ENCODE measurements at places on chromosomes 2 and 18.

GRCh38 chr18:75349668-75350511 is 77.6 kb downstream of the SMIM21 start:
- DNase-seq = no peak

DNA sequence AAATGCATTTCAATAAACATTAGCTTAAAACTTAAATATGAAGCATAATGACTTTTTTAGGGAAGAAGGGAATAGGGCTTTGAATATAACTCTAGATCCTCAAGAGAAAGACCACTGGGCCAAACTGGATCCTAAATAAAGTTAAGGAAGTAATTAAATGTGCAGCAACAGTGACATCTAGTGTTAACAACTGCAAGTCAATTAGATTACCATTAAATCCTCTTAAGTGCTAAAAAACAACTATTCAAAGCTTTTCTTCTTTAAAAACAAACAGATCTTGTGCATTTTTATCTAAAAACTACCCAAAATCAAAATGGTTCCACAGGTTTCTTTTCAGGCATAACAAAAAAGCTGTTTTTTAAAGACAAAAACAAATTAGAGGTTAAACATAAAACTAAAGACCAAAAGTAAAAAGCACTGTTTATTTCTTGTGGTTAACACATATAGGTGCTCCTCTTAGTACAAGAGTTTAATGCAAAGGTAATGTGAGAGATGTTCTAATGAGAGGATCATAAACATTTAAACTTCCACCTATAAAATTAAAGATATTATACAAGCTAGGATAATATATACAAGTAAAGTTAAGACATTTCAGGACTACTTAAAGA is 111.4 kb downstream of the THADA start:
- DNase-seq = no peak

- no peak for DNase-seq
Measured at GRCh38 chr2:9199716-9200632, 6.6 kb upstream of the ASAP2 start.

DNA sequence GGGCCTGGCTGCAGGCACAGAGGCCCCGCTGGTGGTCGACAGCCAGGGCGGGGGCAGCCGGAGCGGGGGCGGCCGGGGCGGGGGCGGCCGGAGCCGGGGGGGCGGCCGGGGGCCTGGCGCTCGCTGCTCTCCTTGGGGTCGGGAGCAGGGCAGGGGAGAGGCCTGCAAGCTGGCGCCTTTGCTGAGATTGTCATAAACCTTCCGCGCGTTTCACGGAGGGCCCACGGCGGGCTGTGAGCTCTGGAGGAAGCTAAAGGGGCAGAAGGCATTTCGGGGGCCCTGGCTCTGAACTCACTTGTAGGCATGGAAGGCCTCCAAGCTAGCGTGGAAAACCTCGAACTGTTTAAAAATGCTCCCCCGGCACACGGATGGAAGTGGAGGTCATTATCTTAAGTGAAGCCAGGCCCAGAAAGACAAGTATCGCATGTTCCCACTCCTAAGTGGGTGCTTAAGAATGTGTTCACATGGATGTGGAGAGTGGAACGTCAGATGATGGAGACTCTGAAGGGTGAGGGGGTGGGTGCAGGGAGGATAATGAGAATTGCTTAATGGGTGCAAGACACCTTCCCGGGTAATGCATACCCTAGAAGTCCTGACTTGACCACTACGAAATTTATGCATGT is 629 bp downstream of the PRELID3A start:
- DNase-seq = no peak

GRCh38 chr18:77772177-77772576 is 522.5 kb downstream of the GALR1 start:
- DNase-seq = no peak

GRCh38 chr2:206642075-206643025 is at the start of gene FAM237A:
Gene FAM237A (plus strand): TSS chr2:206642487. CDS start chr2:206644237, 1,750 bp downstream.
- DNase-seq = no peak

GRCh38 chr18:10241579-10241978 is 212.9 kb upstream of the APCDD1 start:
- no peak for DNase-seq

DNA sequence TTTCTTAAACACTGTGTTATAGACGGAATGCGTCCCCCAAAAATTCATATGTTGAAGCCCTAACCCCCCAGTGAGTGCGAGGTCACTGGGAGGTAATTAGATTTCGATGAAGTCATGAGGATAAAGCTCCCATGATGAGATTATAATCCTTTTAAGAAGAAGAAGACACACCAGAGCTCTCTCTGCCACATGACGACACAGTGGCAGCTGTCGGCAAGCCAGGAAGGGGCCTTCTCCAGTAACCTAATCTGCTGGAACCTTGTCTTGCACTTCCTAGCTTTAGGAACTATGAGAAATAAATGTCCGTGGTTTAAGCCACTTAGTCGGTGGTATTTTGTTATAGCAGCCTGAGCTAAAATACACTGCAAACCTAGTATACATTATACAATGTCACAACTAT is 12.3 kb downstream of the TMEM237 start:
- DNase-seq = no peak

- DNase-seq = no peak
Measured at GRCh38 chr18:29156531-29156930, 979.6 kb upstream of the CDH2 start.

- DNase-seq = no peak
Measured at GRCh38 chr2:203719456-203720410, 13.3 kb downstream of the CD28 start.

GRCh38 chr18:77210249-77210648 is 39.4 kb upstream of the GALR1 start:
- no peak for DNase-seq

GRCh38 chr2:61157371-61158003 is 4.5 kb upstream of the C2orf74 start:
- no peak for DNase-seq

DNA sequence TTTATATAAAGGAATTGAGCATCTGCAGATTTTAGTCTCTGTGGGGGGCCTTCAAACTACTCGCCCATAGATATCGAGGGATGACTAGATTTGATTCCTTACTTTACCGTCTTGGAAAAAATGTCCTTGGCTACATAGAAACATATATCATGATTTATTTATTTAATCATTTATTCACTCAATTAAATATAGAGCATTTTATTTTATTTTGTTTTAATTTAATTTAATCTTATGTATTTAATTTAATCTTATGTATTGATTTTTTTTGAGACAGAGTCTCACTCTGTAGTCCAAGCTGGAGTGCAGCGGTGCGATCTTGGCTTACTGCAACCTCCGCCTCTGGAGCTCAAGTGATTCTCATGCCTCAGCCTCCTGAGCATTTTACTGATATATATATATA is 105.4 kb downstream of the SCN9A start:
- DNase-seq = no peak

GRCh38 chr2:75155115-75155514 is 44.2 kb downstream of the TACR1 start:
- DNase-seq = no peak

GRCh38 chr2:240372101-240372500 is 63.4 kb upstream of the GPC1 start:
- no peak for DNase-seq

DNA sequence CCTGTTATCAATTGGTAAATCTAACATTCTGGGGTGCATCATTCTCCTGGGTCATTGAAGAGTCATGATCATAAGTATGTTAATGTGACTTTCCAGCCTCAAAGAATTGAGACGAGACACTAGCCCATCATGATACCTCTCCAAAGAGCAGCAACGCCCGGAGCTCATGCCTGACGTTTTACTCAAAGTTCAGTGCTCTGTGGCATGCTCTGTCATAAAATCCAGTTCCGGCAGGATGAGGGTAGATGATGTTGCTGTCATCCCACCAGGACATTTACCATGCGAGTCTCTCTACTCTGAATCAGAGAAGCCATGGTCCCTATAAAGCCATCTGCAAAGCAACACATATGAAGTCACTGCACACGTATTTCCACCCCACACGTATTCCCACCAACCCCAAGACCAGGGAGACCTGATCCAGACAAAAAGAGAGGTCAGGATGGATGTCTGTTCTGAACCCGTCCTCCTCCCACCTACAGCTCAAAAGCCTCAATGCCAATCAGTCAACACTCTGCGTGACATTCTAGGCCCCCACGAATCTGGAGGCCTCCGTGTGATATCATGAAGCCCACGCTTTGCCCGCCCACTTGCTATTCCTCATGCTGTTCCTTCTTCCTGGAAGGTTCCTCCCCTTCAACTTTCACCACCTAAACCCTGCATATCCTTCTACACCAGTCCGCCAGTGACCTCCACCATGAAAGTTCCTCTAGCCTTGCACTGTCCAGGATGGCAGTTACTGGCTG is 85.8 kb downstream of the DNMT3A start:
- no peak for DNase-seq

DNA sequence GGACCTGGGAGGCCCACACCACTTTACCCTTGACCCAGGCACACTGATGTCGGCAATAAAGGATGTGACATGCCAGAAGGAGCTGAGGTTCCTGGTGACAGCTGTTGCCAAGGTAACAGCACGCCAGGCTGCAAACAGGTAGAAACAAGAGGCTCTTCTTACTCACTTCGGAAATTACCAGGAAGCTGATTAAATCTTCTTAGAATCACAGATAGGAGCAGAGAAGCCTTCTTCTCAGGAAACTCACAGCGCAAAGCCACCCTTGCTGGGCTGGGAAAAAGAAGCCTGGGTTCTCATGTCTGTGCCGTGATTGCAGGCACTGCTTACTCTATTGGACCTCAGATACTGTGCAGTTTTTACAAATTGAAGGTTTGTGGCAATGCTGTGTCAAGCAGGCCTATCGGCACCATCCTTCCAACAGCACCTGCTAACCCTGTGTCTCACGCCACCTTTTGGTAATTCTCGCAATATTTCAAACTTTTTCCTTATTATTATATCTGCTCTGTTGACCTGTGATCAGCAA is 61.0 kb upstream of the TAF1B start:
- DNase-seq = no peak

DNA sequence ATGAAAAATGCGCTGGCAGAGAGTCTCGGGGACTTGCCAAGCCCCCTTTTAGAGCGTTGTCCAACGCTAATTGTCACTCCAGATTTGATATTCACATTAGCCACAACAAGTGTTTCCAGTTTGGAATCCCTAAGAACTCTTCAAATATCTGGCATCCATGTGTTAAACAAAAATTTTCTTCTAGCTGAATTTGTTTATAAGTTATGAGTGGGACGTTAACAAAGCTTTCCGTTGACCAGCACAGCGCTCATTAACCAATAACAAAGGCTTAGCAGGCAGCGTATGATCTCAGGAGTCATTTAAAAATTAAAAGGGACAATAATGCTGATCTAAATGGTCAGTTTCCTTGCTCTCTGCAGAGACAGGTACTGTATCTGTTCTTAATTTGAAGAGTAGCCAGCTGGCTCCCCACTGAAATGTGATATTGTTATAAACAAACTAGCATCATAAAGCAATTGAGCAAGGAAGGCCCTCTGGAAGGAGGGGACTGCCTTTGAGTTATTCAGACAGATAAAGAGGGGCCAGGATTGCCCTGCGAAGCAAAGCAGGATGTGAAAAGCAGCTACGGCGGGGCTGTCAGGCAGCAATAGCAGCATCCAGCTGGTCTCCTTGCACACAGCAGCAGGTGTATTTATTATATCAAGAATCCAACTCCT is 337.2 kb upstream of the SALL3 start:
- DNase-seq = no peak

GRCh38 chr2:62472312-62472711 is 33.7 kb downstream of the TMEM17 start:
- no peak for DNase-seq

GRCh38 chr2:70310899-70311298 is 9.0 kb upstream of the FAM136A start:
- no peak for DNase-seq

DNA sequence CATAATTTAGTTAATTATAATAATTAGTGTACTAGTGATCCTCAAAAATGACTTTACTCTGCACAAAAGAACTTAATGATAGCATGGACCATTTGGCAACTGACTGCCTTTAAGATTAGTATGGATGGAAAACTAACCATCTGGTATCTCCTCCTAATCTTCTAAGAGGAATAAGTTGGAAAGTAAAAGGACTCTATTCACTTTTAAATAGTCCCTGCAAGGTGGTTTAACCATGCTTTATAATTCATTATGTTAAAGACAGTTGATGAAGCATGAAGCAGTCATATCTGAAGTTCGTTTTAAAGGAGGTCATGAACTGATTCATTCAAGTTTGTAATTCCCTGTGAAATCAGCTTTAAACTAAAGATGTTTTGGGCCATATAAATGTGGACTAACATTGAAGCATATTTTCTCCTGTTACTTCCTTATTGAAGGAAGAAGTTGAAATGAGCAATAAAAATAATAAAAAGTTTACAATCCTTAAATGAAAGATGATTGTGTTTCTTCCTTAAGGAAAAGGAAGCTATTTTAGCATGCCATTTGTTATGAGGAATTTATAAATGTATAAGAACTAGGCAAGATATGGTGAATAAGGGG is 446.0 kb downstream of the XIRP2 start:
- no peak for DNase-seq

GRCh38 chr2:175684466-175684865 is 317.6 kb downstream of the LNPK start:
- no peak for DNase-seq

- no peak for DNase-seq
Measured at GRCh38 chr2:37570773-37571586, 100.5 kb downstream of the CDC42EP3 start.

- no peak for DNase-seq
Measured at GRCh38 chr18:50009773-50010335, 185.1 kb downstream of the MYO5B start.

GRCh38 chr2:157460897-157461296 is 17.0 kb upstream of the CYTIP start:
- no peak for DNase-seq

GRCh38 chr18:76956648-76957047 is 134.3 kb downstream of the ZNF236 start:
- no peak for DNase-seq

DNA sequence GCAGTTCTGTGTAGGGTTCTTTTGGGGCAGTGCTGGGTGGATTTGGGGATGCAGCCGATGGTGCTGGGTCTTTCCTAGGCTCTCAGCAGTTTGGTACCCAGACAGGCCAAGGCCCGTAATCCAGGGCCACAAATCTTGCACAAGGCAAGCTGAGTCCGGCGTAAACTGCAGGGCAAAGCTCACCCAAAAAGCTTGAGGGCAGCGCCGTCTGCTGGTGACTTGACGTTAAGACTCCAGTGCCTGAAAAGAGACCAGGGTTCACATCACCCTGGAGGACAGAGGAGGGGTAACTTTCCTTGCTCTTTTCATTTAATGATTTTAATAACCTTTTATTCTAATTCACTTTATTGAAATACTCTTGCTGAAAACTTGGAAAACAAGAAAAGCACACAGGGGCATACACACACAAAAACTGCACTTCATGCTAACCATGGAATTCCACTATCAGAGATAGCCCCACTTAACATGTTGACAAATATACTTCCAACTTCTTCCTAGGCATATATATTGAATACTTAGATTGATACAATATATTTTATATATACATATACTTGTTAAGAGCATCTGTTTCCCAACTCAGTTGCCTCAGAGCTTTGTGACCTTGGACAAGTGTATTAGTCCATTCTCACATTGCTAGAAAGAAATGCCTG is 38.9 kb downstream of the CNGA3 start:
- peak; percentile 48 for DNase-seq

- DNase-seq = no peak
Measured at GRCh38 chr2:74779587-74780135, 54.3 kb upstream of the HK2 start.
